ENCODE measurements at places on chromosomes 2 and 18.

- no peak for DNase-seq
These were observed 34.5 kb upstream of the TMEM87B start for GRCh38 chr2:112020561-112020960.

DNA sequence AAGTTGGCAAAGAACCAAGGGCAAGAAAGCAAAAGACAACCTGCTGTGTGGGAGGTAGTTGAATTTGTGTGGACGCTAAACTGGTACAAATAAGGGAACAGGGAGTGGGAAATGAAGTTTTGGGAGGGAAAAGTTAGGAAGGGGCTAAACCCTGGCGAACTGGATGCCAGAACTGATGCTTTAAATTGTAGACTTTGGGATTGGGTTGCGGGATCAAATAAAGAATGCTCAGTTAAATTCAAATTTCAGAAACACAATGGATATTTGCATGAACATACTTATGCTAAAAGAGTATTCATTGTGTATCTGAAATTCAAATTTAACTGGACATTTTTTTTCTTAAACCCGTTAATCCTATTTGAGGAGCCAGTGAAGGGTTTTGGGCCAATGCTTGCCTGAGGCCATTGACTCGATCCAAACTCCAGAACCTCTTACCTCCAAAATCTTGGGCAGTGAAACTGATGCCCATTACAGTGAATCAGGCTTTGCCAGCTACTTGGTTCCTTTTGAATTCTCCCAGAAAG is 44.2 kb upstream of the YWHAQ start:
- no peak for DNase-seq

- DNase-seq: no peak
These were observed 179.7 kb downstream of the MREG start for GRCh38 chr2:215833531-215834162.

DNA sequence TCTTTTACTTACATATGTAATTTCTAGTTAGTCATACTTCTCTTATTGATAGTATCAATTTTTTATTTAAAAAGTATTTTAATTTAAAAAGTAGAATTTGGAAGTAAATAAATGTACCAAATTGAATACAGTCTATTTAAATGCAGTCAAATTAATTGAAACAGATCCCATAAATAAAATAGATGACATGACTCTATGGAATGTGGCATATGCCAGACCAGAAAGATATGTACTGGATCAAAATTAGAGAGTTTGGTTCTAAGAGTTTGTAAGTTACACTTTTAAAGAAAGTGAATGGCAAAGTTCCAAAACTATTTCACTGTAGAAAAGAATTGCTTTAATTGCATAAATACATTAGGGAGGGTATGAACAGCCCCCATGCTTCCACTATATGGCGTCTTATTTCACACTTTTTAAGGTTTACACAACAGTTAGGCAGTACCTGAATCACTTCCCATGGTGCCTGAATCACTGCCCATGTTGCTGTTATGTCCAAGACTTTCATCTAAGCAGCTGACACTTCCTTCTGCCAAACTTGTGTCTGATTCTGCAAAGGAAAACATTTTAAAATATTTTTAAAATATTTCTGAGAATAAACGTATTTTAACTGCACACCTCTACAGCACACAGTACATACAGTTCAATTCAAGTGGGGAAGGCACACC is 25.2 kb downstream of the IFIH1 start:
- DNase-seq: peak; percentile 23

GRCh38 chr2:122114421-122114820 is 359.0 kb downstream of the TSN start:
- DNase-seq: no peak

- DNase-seq: no peak
These were observed 743.7 kb upstream of the HS6ST1 start for GRCh38 chr2:129062146-129062912.

- peak; percentile 56 for DNase-seq
These were observed 35.5 kb upstream of the CTDP1 start for GRCh38 chr18:79644006-79644665.
